Stimulated activated CD4-positive, alpha-beta T cell treated with anti-CD3 and anti-CD28 coated beads, Interleukin-1b, Interleukin-23, amount 100 ng/mL, for 1 hour (primary cell): ENCODE measurements at places on chromosomes 3 and 15.

- no peak for DNase-seq
These were observed 598 bp upstream of the TGFBR2 start for GRCh38 chr3:30605706-30606300.

GRCh38 chr15:80072285-80072994, 13.0 kb downstream of the ZFAND6 start:
- DNase-seq = no peak

GRCh38 chr3:71048948-71049347, 534.6 kb downstream of the FOXP1 start:
- DNase-seq = no peak

DNA sequence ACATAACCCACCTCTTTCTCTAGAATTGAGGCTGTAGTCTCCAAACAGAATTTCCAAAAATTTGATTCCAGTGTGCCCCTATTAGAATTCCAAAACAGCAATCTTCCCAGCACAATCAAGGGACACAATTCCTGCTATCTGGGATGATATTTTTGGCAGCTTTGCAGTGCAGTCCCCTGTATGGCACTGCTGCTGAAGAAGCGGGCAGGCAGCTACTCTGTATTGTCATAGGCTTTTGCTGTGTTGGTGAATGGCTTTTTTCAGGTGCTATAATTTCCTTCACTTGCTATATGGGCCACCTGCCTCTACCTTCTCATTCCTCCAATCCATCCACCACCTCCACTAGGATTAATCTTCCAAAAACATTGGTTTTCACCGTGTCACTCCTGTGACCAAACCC, 145.5 kb downstream of the VGLL4 start:
- DNase-seq = no peak

- DNase-seq = no peak
These were observed 48.3 kb downstream of the PRTG start for GRCh38 chr15:55694652-55695150.

GRCh38 chr3:23238578-23238977, 35.5 kb downstream of the UBE2E2 start:
- DNase-seq = no peak

DNA sequence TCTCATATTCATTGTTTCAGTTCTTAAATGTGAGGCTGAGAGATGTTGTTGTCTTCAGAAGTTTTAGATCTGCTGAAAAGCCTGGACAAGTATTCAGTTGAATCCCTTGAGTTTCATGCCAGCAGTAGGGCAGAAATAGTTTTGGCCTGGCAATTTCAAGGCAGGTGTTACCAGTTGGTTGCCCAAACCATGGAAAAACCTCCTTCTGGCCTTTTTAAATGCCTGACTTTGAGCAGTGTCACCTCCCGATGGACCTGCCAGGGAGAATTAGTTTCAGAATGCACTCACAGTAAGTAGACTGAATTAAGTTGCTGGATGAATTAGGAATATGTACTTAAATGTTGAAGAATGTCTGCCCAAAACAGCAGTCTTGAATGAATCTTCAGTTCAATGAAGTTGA, 383.1 kb downstream of the KCNH8 start:
- no peak for DNase-seq

DNA sequence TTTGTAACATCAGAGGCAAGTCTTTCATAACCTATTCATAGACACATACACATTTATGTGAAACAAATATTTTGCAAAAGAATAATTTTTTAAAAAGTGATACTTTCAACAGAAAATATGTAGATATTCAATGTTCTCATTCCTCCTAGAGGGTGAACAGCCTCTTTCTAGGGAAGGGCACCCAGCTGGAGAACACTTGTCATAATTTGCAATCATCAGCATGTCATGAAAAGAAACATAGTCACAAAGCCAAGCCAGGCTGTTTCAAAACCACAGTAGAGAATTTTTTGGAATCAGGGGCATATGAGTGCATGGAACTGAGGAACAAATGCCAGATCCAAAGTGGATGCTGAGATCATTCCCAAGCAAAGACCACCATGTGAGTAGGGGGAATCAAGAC, 406.9 kb upstream of the ADAMTS9 start:
- no peak for DNase-seq

GRCh38 chr3:29653680-29654079, 372.8 kb downstream of the RBMS3 start:
- DNase-seq = no peak

DNA sequence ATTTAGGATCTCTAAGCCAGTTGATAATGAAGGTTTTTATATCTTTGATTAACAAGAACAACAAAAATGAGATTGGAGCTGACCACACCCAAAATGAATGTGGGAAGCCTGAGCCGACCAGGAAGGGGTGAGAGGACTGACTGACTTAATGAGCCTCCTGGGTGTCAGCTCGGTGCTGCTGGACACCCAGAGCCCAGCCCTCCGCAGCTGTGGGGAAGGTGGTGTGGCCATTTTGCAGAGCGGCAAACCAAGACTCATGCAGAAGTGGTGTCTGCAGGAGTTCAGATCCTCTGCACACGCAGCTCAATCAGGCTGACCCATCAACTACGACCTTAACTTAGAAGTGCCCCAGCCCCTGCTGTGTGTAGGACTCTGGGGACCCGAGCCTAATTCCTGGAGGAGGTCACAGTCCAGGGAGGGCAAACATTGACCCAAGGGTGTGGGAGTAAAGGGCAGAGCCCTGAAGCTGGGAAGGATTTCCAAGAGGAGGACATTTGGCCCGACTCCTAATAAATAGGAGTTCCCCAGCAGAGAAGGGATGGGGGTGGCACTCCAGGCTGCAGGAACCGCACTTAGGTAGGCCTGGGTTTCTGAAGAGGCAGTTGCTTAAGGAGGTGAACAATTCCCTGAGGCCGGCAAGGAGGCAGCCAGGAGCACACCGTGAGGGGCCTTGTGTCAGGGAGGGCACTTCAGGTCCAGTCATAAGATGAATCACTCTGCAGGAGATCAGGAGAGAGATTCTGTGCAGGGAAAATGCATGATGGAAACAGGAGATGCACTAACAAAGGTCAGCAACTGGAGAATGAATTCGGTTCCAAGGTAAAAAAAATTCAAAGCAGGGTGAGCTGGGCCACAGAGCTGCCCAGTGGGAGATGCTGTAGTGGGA, 197.1 kb upstream of the TPM1 start:
- DNase-seq = no peak

GRCh38 chr3:61520966-61521628, 40.3 kb upstream of the PTPRG start:
- no peak for DNase-seq

GRCh38 chr3:46867550-46867898, 4.3 kb upstream of the MYL3 start:
- no peak for DNase-seq

- no peak for DNase-seq
These were observed 80.6 kb downstream of the PLD1 start for GRCh38 chr3:171729452-171730334.

DNA sequence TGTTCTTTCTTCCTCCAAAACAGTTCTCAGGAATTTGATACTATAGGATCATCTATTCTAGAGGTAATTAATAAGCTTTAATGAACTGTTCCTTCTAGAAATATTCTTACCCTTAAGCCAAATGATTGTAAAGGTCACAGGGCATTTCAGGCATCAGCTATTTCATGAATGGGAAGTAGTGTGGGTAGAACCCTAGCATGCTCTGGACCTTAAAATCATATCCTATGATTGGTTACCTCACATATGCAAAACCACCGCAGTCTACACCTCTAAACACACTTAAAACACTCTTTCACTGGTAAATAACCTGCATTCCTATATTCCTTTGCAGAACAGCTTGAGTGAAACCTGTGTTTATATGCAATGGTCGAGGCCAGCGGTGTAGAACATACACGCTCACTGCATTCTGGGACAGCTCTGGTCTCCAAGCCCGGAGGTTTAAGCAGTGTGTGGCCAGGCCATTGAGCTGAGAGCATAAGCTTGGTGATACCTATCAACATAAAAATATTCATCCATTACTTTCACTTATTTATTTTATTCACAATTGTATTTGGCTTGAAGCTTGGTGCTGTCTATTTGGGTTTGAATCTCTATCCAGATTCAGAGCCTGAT, 87.7 kb upstream of the RASGRP1 start:
- DNase-seq = no peak

DNA sequence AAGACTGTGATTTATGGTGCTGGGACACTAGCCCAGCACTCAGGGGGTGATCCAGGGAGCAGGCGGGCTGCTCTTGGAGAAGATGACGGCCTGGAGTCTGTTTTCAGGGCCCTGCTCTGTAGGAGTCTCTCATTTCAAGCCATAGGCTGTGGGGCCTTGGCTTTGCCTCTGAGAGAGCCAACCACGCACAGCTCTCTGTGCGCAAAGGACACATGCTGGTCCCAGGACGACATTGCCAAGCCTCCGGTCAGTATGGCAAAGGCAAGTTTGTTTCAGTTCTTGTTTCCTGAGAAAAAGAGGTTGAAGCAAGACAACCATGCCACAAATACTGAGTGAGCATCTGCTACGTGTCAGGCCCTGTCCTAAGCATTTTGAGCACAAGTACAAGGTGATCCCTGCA, 197.1 kb downstream of the EPHB1 start:
- DNase-seq = no peak

DNA sequence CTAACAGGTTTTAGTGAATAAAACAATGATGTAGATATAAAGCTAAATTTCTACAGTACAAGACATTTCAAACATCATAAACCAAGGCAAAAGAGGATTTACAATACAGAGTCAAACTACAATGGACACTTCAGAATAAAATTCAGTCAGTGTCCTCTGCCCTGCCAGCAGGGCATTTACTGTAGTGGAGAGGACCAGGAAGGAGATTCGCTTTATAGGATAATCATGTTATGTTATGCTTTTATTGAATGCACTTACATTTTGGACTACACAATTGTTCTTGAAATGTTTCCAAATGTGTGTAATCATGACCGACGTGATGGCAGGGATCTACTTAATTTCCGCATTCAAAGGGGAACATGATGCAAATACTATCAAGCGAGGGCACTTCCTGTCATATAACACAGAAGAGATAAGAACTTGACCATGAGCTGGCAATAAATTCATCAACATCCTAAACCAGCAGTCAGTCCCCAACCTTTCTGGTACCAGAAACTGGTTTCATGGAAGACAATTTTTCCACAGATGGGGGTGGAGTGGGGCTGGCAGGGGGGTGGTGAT, 925.6 kb downstream of the FHIT start:
- DNase-seq = no peak

GRCh38 chr15:85746641-85747040, 48.1 kb downstream of the KLHL25 start:
- no peak for DNase-seq

DNA sequence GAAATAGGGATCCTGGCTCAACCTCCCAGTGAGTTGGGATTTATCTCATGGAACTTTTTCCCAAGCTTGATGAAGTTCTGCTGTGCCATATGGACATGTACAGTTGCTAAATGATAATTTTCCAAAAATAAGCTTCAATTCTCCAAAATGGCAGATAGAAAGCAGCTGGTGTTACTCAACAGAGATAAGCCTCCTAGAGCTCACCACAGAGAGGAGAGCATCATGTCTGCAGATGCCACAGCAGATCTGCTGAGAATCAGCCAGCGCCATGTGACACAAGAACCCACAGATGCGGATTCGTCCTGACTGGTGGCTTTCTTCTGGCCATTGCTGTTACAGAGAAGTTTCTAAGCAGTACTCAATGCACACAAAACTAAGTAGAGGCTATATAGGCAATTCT, 50.6 kb downstream of the AGTR1 start:
- no peak for DNase-seq

GRCh38 chr3:156685198-156685597, 10.8 kb downstream of the TIPARP start:
- no peak for DNase-seq

- no peak for DNase-seq
These were observed 376.3 kb downstream of the GAP43 start for GRCh38 chr3:115999613-116000012.

GRCh38 chr3:10848261-10848660, 32.2 kb downstream of the SLC6A11 start:
- DNase-seq = no peak

DNA sequence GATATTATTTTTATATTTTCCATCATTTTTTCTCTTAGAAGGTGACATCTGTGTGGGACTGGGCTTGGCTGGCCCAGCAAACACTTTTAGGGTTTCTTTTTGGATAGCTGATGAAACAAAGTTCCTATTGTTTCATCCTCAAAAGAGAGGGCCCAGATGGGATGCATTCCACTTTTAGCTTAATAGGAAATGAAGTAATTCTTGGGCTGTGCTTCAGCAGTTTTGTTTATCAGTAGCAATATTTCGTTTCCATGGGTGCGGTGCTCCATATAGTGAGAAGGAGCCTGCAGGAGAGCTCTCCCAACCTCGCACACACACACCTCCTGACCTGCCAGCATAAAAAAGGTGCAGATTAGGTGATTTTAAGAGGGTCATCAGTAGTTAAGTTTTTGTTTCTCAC, 147.5 kb downstream of the AKAP13 start:
- DNase-seq = no peak

DNA sequence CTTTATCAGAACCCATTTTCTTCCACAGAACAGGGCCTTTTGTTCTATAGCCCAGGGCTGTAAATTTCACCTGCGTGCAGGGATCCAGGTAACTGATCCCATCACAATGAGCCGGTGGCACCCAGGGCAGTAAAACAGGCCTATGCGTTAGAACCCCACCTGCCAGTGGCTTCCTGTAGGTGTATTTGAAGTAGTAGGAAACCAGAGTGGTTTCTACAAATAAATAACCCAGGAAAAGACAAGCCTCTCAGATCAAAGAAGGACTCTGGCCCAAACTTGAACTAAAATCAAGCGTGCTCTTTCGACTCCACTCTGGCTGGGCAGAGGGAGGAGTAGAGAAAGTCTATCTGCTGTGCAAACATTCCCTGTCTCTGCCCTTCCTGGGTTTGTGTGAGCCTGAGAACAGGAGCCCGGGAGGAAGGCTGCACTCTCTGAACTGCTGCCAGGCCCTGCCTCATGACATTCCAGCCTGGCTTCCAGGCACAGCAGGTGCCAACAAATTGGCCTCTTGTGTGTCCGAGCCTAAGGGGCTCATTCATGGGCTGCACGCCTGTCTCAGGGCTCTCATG, 77.7 kb downstream of the CEMIP start:
- no peak for DNase-seq

- DNase-seq = no peak
These were observed 56.2 kb upstream of the SPATA12 start for GRCh38 chr3:57004229-57004628.

DNA sequence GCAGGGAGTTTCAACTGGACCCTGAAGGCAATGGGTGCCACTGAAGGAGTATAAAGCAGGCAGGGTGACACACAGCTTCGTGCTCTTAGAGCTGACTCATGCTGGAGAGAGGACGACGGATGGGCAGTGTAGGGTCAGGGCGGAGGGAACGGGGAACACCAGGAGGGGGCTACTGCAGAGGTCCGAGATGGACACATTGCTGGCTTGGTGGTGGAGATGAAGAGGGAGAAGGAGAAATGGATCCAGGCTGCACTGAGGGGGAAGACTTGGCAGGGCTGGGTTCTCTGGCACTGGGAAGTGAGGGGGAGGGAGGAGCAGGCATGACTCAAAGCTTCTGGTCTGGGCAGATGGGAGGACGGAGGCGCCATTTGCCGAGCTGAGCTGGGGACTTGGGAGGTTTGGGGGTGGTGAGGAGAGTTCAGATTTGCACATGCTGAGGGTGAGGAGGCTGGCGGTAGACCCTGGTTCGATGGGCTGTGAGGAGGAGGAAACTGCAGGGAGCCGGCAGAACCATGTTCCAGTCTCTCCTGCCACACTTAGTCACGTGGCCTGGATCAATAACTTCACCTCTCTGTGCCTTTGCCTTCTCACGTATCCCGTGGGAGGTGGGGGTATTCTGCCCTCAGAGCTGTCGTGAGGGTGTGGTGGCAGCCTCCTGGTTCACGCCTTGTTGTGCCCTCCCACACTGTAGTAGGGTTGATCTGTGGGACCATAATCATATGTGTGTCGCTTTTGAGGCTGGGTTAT, 4.6 kb upstream of the KCTD6 start:
- no peak for DNase-seq
